ENCODE measurements at places on chromosomes 3 and 15. TPM values are rescaled to one million over a fixed set of nuclear protein-coding genes. Genes with fewer than 3 reads are reported as not detected.

DNA sequence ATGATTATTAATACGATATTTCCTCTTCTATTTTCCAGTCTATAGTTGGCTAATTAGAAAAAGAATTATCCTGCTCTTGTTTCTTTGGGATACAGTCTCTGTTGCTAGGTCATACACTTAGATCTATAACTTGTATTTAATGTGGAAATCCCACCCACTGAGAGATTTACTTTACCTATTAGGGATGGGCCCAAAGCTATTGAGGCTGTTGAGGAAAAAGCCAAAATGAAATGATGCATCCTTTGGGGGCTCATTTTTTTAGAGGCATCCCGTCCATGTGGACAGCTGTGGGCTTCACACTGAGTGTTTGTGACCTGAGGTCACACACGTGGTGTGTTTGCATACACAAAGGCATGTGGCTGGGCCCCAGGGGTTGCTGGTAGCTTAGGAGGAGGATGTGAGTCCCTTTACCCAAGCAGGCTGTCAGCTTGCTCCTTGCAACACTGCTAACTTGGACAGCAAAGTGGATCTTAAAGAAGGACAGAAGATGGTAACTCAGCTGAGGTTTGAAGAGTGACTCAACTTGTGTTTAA lies 477.4 kb downstream of the AGBL1 start:
- no peak for DNase-seq

DNA sequence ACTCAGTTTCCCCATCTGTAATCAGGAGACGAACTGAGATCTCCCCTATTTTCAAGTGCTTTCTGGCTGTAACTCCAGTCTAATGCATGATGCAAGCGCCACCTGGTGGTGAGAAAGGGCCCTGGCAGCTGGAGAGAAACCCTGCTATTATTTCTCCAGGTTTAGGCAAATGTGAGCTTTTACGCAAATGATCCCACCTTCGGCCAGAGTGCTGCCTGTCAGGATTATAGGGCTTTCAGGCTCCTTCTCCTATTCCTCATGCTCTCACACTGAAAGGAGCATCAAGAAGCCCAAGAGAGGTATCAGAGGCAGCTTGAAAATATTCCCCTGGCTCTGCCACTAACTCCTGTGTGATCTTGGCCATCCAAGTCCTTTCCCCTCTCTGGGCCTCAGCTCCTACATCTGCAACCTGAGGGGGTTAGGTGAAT lies 93.9 kb upstream of the RASGRF1 start:
- peak; percentile 20 for DNase-seq

DNA sequence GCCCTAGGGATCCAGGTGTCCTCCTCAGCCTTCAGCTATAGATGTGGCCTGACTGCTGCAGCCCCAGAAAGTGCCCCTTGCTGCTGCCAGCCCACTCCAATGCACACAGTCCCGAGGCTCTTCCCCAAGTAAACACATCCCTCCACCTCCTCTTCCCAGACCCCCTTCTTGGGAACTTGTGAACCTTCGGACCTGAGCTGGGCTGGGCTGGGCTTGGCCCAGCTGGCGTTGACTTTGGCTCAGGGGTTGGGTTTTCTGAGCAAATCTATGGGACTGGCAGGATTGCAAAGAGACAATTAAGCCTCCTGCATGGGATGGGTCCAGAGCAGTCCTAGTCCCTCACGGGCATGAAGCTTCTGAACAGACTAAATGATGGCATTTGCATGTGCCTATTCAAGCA lies 14.7 kb downstream of the VIPR1 start:
- DNase-seq, result no peak

GRCh38 chr3:187765342-187765741 lies 20.1 kb upstream of the BCL6 start:
- peak; percentile 61 for DNase-seq

DNA sequence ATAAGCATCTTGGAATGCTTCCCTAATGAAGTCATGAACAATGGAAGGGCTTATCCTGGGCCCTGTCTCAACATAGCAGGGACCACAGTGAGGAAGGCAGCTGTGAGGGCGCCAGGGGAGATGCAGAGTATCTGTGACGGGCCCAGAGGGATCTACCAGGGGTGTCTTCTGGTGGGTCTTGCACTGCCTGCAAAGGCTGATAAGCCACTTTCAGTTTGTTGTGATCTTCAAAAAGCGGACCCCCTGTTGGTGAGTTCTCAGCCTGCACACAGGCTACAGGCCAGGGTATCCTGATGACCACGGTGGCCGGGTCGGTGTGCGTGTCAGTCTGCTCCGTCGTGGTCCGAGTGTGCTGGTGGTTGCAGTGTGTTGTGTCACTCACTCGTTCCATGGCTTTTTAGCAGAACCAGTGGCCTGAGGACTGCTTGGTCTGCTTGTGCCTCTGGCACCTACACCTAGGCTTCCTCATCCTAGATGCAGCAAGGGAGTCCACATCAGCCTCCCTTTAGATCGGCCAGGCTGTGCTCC lies 46.8 kb downstream of the CHDH start:
- DNase-seq, result no peak

DNA sequence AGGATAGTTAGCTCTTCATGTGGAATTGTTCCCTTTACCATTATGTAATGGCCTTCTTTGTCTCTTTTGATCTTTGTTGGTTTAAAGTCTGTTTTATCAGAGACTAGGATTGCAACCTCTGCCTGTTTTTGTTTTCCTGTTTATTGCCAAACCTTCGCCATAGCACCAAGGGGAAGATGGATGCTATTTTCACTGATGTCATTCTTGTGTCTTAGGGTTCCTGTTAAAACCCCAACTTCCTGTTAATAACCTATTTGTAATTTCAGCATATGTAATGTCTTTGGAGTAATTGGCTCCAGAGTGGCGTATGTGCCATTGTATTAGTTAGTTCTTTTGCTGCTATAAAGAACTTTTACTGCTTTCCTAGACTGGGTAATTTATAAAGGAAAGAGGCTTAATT lies 10.8 kb downstream of the SAMMSON start:
- no peak for DNase-seq

- DNase-seq, result no peak
Measured at GRCh38 chr3:174618368-174619080, 240.6 kb upstream of the NAALADL2 start.

DNA sequence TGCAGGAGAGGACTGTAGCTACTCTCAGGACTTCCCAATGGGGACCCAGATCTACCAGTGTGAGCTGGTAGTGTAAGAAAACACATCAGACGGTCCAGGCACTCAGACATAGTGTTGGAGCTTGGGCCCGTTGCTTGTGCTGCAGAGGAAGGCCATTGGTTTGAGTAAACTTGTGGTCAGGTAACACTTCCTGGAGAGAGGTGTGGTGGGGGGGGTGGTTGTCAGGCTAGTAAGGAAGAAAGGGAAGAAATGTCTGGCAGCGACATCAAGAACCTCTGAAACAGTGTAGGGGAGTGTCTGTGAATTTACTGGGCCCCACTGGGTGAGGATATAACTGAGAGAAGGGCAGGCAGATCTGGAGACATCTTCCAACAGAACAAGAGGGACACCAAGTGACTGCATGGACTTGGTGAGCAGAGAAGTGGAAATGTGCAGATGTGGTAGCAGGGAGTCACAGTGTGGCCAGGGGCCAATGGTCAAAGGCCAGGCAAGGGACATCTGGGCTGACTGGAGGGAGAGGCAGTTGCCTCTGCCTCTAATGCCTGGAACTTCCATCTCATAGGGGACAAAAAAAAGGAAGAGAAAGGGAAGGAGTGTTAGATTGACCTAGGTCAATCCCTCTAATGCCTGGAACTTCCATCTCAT lies 63.7 kb upstream of the MRPS22 start:
- no peak for DNase-seq

TMEM212 gene
- total RNA-seq, result not detected

EFCAB12 gene
- total RNA-seq, result 0.26 TPM

DUOX2 gene
- total RNA-seq, result 0.70 TPM

All from astrocyte (in vitro differentiated cells and primary cell).